ENCODE measurements at places on chromosomes 7 and 10. TPM values are rescaled to one million over a fixed set of nuclear protein-coding genes. Genes with fewer than 3 reads are reported as not detected.

DNA sequence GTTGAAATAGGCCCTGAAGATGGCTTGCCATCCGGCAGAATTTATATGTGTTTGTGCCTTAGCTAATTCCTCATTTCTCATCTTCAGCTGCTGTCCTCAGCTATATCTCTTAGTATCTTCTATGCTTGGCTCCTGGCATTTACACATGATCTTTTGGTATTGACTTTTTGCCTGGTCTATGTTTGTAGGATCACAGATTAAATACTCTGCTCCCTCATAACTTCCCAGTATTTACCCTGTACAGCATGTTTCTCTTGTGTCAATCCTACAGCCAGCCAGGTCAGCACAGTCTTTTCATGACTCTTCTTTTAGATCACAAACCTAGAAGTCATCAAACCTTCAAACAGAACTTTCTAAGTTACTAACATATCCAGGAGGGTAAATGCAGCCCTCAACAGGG, 743.8 kb downstream of the MAGI2 start:
- no peaks in the 10 kb centered on the region for H3K36me3 ChIP-seq
- no peak overlapping the region for H3K27ac ChIP-seq
- H3K4me3 ChIP-seq = no peak overlapping the region

DNA sequence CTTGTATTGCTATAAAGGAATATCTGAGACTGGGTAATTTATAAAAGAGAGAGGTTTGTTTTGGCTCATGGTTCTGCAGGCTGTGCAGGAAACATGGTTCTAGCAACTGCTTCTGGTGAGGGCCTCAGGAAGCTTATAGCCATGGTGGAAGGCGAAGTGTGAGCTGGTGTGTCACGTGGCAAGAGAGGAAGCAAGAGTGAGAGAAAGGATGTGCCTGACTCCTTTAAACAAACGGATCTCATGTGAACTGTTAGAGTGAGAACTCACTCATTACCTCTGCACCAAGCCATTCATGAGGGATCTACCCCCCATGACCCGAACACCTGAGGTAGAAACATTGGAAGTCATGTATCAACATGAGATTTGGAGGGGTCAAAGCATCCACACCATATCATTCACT, 7.7 kb upstream of the ITPRIP start:
- no peaks in the 10 kb centered on the region for H3K4me1 ChIP-seq
- no peaks in the 10 kb centered on the region for H3K27me3 ChIP-seq
- H3K36me3 ChIP-seq = no peaks in the 10 kb centered on the region
- H3K27ac ChIP-seq = no peak overlapping the region
- DNase-seq = no peak

GRCh38 chr10:1291178-1292090, 235.2 kb downstream of the WDR37 start:
- no peak overlapping the region for H3K27ac ChIP-seq
- H3K4me1 ChIP-seq = peaks cover 20% of the 10 kb centered on the region
- H3K4me3 ChIP-seq = no peak overlapping the region
- no peaks in the 10 kb centered on the region for H3K36me3 ChIP-seq
- no peaks in the 10 kb centered on the region for H3K27me3 ChIP-seq

- no peaks in the 10 kb centered on the region for H3K36me3 ChIP-seq
- H3K27ac ChIP-seq = no peak overlapping the region
- no peak for DNase-seq
- no peak overlapping the region for H3K4me3 ChIP-seq
- H3K27me3 ChIP-seq = no peaks in the 10 kb centered on the region
- H3K4me1 ChIP-seq = no peaks in the 10 kb centered on the region
Observed at GRCh38 chr10:76138906-76139305, 707.5 kb downstream of the LRMDA start.

DNA sequence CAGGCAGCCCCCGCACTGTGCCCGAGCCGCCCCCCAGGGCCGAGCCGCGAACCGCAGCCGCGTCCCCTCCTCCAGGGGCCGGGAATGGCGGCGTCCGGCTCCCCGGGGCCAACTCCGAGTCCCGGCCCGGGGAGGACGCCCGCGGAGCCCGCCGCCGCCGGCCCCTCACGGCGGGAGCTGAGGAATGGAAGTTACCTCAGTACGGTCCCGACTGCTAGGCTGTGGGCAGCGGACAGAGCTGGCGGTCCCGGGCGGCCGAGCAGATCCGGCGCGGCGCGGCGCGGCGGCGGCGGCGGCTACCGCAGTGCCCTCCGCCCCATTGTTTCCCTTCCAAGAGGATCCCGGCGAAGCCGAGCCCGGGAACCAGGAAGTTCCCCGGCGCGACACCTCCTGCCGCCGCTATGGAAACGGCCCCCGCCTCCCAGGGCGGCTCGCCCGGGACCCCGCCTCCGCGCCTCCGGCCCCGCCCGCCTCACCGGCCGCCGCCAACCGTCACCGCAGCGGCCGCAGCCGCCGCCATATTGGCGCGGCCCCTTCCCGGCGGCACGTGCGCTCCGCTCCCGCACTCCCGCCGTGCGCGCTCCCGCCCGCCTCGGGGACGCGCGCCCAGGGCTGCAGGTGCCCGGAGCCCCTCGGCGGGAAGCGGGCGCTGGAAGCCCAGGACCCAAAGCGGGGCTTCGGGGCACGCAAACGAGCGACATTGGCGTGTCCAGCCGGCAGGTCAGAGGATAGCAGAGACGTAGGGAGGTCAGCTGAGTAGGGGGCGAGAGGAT, at the start of gene USP6NL:
TSS of gene USP6NL (minus strand) at position 403 of the 773 bp plus-strand sequence. CDS start 14,016 bp downstream, outside the sequence.
- DNase-seq = peak; percentile 86
- H3K27ac ChIP-seq = peak within 1 kb of the TSS; percentile 68
- H3K4me1 ChIP-seq = peaks cover 4% of the 10 kb centered on the region
- H3K27me3 ChIP-seq = no peaks in the 10 kb centered on the region
- H3K36me3 ChIP-seq = no peaks in the 10 kb centered on the region
- peak within 1 kb of the TSS; percentile 91 for H3K4me3 ChIP-seq

- H3K27me3 ChIP-seq = no peaks in the 10 kb centered on the region
- H3K4me1 ChIP-seq = no peaks in the 10 kb centered on the region
- DNase-seq = no peak
- no peak overlapping the region for H3K4me3 ChIP-seq
- no peak overlapping the region for H3K27ac ChIP-seq
Observed at GRCh38 chr7:39105720-39106119, 128.0 kb downstream of the POU6F2 start.

GRCh38 chr7:23003505-23004246, 10.3 kb downstream of the HYCC1 start:
- DNase-seq = no peak
- H3K4me3 ChIP-seq = no peak overlapping the region

GRCh38 chr10:8489232-8489631, 434.7 kb downstream of the GATA3 start:
- no peak overlapping the region for H3K27ac ChIP-seq
- H3K36me3 ChIP-seq = no peaks in the 10 kb centered on the region
- H3K4me3 ChIP-seq = no peak overlapping the region
- DNase-seq = no peak

DNA sequence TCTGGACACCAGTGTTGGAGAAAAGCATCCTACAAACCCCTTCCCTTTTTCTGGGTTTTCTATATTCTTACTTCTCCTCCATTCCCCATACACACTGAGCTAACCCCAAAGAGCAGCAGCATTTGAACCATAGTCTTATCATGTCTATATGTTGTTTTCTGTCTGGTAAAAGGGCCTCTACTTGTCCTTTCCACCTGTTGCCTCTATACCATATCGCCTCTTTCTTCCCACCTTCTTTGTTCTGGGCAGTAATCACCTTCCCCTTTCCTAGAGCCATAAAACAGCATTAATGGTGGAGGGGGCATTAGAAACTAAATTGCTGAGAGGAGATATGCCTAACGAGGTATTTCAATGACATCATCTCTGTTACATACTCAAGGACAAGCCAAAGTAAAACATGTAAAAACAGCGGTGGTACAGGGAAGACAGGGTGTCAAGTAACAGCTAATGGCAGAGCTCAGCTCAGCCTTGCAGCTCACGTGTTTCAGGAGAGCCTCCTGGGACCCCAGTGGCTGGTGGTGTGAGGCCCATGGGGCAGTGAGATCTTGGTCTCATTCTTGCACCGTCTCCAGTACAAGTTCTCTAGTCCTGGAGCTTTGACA, 20.6 kb downstream of the NPY start:
- no peak overlapping the region for H3K27ac ChIP-seq
- H3K36me3 ChIP-seq = no peaks in the 10 kb centered on the region
- no peaks in the 10 kb centered on the region for H3K27me3 ChIP-seq
- H3K4me3 ChIP-seq = no peak overlapping the region
- no peak for DNase-seq
- no peaks in the 10 kb centered on the region for H3K4me1 ChIP-seq

DNA sequence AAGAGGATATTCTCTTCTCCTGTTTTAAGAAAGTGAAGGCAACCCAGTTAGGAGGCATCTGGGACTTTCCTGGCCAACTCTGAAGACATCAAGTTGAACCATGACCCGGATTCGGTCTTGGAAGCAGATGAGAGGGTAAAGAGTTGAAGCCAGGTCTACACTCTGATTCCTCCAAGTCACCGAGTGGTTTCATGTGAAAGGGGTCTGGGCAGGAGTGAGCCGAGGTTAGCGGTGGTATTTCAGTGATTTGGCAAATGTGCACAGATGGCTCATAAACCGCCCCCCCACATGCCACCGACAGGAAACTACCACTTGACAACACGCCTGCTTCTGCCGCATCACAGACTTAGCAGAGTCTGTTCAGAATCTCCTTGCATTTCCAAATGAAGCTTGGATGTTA, 11.4 kb upstream of the REPIN1 start:
- no peak overlapping the region for H3K4me3 ChIP-seq
- no peak overlapping the region for H3K27ac ChIP-seq
- H3K4me1 ChIP-seq = peaks cover 11% of the 10 kb centered on the region
- H3K27me3 ChIP-seq = no peaks in the 10 kb centered on the region
- no peaks in the 10 kb centered on the region for H3K36me3 ChIP-seq

DNA sequence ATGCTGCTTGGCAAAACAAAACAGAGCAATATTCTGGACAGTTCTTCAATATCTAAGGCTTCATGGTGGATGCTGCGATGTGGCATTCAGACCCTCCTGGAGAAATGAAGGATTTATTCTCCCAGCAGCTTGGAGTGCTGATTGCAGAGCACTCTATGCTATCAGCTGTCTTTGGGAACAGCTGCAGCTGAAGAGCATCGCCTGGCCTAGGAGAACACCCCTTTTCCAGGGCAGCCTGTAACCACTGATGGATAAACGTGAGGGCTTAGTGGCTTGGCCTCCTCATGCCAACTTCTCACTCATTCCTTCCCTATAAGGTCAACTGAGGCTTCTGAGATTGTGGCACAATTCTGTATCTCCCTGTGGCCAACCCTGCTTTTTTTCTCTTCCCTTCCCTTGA, 638.1 kb upstream of the CNTNAP2 start:
- H3K4me1 ChIP-seq = no peaks in the 10 kb centered on the region
- H3K27me3 ChIP-seq = no peaks in the 10 kb centered on the region
- no peak overlapping the region for H3K27ac ChIP-seq
- H3K4me3 ChIP-seq = no peak overlapping the region
- no peak for DNase-seq

GRCh38 chr10:6739530-6740174, 159.6 kb upstream of the PRKCQ start:
- no peaks in the 10 kb centered on the region for H3K36me3 ChIP-seq
- no peak overlapping the region for H3K4me3 ChIP-seq
- no peak overlapping the region for H3K27ac ChIP-seq
- no peak for DNase-seq
- no peaks in the 10 kb centered on the region for H3K27me3 ChIP-seq

DNA sequence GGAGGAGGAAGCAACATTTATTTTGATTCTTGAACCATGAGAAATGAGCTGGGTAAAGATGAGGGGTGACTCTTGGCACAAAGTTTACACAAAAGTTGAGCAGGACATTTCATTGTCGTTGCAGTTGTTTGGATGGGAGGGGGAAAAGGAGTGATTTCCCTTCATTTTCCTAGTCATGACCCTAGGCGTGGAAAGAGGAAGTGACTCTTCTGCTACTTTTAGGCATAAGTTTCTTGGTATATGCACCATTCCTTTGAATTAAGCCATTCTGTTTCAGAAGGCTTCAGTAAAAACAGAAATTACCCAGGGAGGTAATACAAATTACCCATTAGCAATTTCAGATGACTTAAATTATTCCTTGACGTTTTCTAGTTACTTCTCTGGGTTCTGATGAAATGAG, 113.9 kb upstream of the FAM171A1 start:
- no peak overlapping the region for H3K4me3 ChIP-seq
- no peak for DNase-seq
- H3K4me1 ChIP-seq = no peaks in the 10 kb centered on the region
- H3K27ac ChIP-seq = no peak overlapping the region
- H3K36me3 ChIP-seq = no peaks in the 10 kb centered on the region

DNA sequence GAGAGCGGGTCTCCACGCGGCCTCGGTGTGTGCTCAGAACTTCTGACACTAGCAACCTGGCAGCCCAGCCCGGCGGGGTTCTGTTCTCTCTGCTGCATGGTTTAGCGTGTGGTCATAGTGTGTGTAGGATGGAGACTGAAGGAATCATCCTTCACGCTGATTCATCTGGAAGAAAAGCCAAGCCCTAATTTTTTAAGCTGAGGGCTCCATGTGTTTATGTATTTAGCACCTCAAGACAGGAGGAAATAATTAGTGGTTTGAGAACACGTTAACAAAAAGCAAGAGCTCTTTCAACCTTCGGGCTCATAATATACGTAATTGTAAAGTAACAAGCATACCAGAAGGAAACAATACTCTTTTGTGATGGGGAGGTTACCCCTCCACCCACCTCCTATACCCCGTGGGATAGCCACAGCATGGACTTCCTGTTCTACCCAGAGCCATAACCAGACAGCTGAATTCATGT, 504.6 kb upstream of the MKI67 start:
- no peak for DNase-seq
- peaks cover 3% of the 10 kb centered on the region for H3K4me1 ChIP-seq
- H3K4me3 ChIP-seq = no peak overlapping the region
- H3K36me3 ChIP-seq = no peaks in the 10 kb centered on the region
- no peaks in the 10 kb centered on the region for H3K27me3 ChIP-seq

- H3K4me3 ChIP-seq = no peak overlapping the region
- no peaks in the 10 kb centered on the region for H3K4me1 ChIP-seq
- no peaks in the 10 kb centered on the region for H3K36me3 ChIP-seq
- no peak overlapping the region for H3K27ac ChIP-seq
Observed at GRCh38 chr10:87915406-87915805, 52.0 kb downstream of the PTEN start.

Gene TSPAN12
- total RNA-seq = 17.9 TPM

Gene EPO
- total RNA-seq = 0.95 TPM

Gene GNAT3
- not detected for total RNA-seq

Gene ITPRID1
- total RNA-seq = 0.13 TPM

Gene FAM237B
- total RNA-seq = not detected

Gene CSTF2T
- 32.4 TPM for total RNA-seq

Gene CAMK1D
- 10.6 TPM for total RNA-seq

Gene EFCAB10
- 3.1 TPM for total RNA-seq

Measured in H1 (cell line).